ENCODE measurements at places on chromosomes 6 and 20. TPM values are rescaled to one million over a fixed set of nuclear protein-coding genes. Genes with fewer than 3 reads are reported as not detected.

- H3K27ac ChIP-seq, result peak overlapping the region; percentile 43
- no peaks in the 10 kb centered on the region for H3K27me3 ChIP-seq
- peaks cover 31% of the 10 kb centered on the region for H3K4me1 ChIP-seq
- no peak overlapping the region for H3K4me3 ChIP-seq
These were observed 2.8 kb upstream of the PARD6B start for GRCh38 chr20:50728486-50728980.

- no peak for DNase-seq
- no peaks in the 10 kb centered on the region for H3K36me3 ChIP-seq
- H3K27me3 ChIP-seq, result no peaks in the 10 kb centered on the region
- H3K4me3 ChIP-seq, result no peak overlapping the region
These were observed 447.0 kb downstream of the LMBRD1 start for GRCh38 chr6:69349771-69350170.

GRCh38 chr6:82915666-82916065, 150.0 kb downstream of the UBE3D start:
- H3K27ac ChIP-seq, result no peak overlapping the region
- H3K4me1 ChIP-seq, result no peaks in the 10 kb centered on the region
- H3K4me3 ChIP-seq, result no peak overlapping the region
- DNase-seq, result no peak
- no peaks in the 10 kb centered on the region for H3K27me3 ChIP-seq

DNA sequence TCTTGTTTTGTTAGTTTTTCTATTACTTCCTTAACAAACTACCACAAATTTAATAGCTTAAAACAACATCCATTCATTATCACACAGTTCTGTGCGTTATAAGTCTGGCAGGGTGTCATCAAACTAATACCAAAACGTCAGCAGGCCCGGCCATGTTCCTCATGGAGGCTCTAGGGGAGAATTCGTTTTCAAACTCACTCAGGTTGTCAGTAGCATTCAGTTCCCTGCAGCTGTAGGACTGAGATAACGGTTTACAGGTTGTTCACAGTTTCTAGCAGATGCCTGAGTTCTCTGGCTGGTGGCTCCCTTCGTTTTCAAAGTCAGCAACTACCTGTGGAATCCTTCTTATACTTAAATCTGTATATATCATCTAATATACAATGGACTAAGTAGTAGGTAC, 72.5 kb upstream of the PRSS16 start:
- H3K4me1 ChIP-seq, result no peaks in the 10 kb centered on the region
- H3K36me3 ChIP-seq, result no peaks in the 10 kb centered on the region
- H3K27me3 ChIP-seq, result no peaks in the 10 kb centered on the region
- H3K4me3 ChIP-seq, result no peak overlapping the region
- no peak for DNase-seq

- H3K4me1 ChIP-seq, result no peaks in the 10 kb centered on the region
- no peak overlapping the region for H3K4me3 ChIP-seq
- no peaks in the 10 kb centered on the region for H3K36me3 ChIP-seq
- H3K27me3 ChIP-seq, result no peaks in the 10 kb centered on the region
These were observed 141.3 kb downstream of the PXDC1 start for GRCh38 chr6:3610206-3610605.

Gene CTCFL
- not detected for total RNA-seq

Gene HCRTR2
- total RNA-seq, result not detected

Gene PROKR2
- total RNA-seq, result not detected

Measured in pancreas (tissue), 10 donors.